Astrocyte of the hippocampus (primary cell): ENCODE measurements at places on chromosomes 6 and 20.

- DNase-seq, result no peak
Measured at GRCh38 chr20:60725311-60725906, 526.7 kb upstream of the CDH4 start.

DNA sequence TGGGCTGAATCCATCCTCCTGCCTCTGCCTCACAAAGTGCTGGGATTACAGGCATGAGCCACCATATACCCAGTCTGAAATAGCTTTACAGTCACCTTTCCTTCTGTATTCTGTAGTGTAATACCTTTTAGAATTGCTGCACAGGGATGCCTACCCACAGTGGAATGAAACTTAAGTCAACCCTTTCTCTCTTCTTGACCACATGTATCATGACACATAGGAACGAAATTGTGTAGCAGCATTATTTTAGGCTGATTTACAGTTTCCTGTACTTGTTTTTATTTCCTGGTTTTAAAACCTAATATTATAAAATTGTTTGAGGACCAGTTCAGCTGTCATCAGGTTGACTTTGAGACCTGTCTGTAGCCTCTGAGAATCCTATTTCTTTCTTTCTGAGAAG, 297.8 kb downstream of the ZFAND3 start:
- no peak for DNase-seq

DNA sequence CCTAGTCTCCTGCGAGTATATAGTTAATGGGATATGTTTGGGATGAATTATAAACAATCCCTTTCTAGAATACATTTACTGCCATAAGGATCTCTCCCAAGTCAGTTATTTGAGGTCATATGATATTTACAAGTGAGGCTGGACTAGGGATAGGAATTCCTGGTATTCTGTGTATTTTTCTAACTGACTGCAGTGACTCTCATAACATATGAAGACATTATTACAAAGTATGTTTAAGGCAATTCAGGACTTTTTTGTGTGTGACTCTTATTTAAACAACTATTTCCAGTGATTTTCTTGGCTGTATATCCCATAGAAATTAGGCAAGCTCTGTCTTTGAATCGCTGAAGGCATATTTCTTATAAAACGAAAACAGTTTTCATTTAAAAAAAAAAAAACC, 18.4 kb upstream of the TNFAIP3 start:
- DNase-seq, result peak; percentile 42

GRCh38 chr6:32086661-32087573, 22.2 kb downstream of the TNXB start:
- DNase-seq, result peak; percentile 80

DNA sequence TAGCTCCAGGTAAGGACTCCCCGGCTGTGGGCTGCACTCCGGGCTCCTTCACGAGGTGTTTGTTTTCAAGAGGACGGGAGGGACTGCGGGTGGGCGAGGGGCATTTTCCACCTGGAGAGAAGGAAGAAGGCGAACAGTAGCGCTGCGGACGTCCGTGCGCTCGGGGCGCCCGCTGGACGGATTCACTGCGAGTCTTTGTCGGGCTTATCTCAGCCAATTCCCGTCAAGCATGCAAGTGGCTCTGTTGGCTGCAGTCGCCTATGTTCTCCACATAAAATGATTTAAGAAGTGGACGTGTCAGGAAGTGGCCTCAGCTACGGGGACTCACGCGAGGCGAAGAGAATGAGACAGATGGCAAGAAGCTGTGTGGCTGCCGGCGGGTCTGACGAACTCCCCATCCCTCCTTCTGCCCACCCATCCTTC, 332 bp downstream of the GRIK2 start:
- peak; percentile 55 for DNase-seq

DNA sequence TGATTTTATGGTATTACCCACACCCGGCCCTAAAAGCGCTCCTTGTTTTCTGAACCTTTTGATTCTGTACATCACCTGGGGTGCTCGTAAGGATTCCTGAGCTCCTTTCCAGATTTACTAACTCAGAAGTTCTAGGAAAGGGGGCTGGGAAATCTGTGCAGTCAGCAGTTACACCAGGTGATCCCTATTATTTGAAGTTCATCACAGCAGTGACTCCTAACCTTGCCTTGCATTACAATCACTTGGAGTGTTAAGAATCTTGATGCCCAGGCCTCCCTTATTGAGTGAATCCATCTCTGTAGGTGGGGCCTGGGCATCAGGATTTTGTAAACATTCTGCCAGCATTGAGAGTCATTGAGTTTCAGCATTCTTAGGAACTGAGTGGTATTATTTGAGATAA, 44.7 kb downstream of the BMP6 start:
- peak; percentile 39 for DNase-seq

GRCh38 chr6:24283043-24283985, 74.5 kb downstream of the DCDC2 start:
- peak; percentile 90 for DNase-seq
